NCI-H187 treated with DMSO at 0.1 percent for 48 hours (cell line): ENCODE measurements at places on chromosomes 4 and X.

DNA sequence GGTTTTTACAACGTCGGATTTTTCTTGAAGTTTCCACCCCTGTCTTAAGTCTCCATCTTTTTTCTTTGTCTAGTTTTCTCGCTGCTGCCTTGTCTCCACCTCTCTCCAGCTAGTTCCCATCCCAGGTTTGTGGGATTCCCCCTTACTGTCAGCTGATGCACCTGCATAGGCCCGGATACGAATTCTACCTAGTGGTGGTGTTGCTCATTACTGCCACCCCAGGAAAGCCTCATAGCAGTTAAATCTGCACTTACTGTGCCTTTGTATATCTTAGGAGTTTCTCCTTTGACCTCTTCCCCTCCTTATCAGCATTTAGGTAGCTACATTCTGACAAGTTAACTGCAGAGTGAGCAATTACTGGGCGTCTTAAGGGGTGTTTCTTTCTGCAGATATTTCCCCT, 1693.1 kb upstream of the TENM3 start:
- DNase-seq = no peak

DNA sequence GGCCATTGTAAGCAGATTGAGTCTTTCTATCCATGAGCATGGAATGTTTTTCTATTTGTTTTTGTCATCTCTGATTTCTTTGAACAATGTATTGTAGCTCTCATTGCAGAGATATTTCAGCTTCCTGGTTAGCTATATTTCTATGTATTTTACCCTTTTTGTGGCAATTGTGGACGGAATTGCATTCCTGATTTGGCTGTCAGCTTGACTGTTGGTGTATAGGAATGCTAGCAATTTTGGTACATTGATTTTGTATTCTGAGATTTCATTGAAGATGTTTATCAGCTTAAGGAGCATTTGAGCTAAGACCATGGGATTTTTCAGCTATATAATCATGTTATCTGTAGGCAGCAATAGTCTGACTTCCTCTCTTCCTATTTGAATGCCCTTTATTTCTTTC, 154.6 kb downstream of the GUCY2F start:
- no peak for DNase-seq

DNA sequence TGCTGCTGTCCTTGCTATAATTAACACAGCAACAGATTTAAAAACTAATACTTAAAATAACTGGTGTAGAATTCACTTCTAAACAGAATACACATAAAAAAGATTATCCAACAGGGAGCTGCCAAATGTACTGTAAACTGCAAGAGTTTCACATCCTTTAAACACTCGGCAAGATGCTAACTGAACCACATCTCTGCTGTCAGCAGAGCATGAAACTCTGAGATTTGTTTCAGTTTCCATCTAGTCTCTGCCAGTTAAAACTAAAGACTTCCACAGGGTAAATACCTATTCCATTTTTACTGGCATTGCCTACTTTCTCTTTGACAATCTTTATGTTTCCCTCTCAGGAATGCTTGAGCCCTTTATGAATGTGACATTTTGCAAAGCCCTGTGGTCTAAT, 127.7 kb downstream of the SLC7A11 start:
- no peak for DNase-seq

- DNase-seq = no peak
Measured at GRCh38 chr4:151169900-151170299, 70.5 kb downstream of the RPS3A start.

- DNase-seq = no peak
Measured at GRCh38 chr4:7428261-7429068, 6.3 kb downstream of the PSAPL1 start.

GRCh38 chr4:3867403-3868100, 101.4 kb downstream of the ADRA2C start:
- no peak for DNase-seq

DNA sequence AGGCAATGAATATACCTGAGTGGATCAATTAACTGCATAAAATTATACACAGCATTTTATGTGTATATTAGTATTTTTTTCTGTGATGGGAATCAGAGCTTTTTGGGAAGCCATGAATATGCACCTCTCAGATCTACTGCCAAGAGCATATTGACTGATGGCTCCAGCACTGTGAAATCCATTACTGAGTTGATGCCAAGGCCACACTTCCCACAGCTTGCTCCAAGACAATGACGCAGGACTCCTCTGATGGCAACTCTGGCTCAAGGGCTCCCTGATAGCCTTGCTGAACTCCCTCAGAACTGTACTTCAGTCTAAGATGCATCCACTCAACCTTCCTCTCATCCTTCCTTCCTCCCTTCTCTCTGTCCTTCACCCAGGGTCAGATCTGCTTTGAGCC, 82.7 kb downstream of the OTC start:
- DNase-seq = no peak

DNA sequence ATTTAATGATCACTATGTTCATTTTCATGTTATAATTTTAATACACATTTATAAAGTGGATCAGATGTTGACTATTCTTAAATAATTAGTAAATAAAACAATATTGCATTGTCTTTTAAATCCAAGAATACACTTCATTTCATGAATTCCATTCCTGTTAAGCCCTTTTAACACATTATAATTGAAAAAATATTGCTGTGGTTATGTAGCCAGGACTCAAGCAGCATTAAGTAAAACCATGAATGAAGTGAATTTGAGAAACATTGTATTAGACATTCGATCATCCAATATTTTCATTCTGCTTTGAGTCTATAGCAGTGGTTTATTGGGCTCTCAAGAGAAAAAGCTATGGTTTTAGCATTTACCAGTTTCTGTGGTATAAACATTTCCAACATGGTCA, 94.2 kb upstream of the RAPGEF2 start:
- DNase-seq = no peak

GRCh38 chrX:42751573-42751972, 26.4 kb downstream of the PPP1R2C start:
- no peak for DNase-seq

- no peak for DNase-seq
Measured at GRCh38 chr4:147780137-147780777, 48.4 kb downstream of the ARHGAP10 start.

DNA sequence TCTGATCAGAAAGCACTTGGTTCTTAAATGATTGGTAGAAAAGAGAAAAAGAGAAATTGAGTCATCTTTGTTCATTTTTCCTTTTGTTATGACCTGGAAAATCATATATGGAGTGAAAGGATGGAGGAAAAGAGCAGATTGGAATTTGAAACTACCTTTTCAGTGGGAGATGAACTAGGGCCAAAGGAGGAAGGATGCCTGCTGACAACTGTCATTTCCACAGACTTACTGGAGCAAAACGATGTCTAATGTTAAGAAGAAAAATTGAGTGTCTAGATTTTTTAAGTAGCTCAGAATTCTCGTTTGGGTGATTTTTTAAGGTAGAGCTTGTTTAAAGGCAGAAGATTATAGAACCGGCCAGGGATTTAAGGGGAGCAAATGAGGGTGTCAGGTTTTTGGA, 144.6 kb upstream of the KCNIP4 start:
- no peak for DNase-seq

GRCh38 chr4:91434631-91435030, 869.1 kb upstream of the GRID2 start:
- DNase-seq = no peak

- no peak for DNase-seq
Measured at GRCh38 chr4:154073107-154073822, 284.4 kb upstream of the SFRP2 start.

- DNase-seq = no peak
Measured at GRCh38 chr4:65437102-65437501, 233.2 kb downstream of the EPHA5 start.

GRCh38 chr4:143554728-143555597, 41.5 kb downstream of the SMARCA5 start:
- no peak for DNase-seq

DNA sequence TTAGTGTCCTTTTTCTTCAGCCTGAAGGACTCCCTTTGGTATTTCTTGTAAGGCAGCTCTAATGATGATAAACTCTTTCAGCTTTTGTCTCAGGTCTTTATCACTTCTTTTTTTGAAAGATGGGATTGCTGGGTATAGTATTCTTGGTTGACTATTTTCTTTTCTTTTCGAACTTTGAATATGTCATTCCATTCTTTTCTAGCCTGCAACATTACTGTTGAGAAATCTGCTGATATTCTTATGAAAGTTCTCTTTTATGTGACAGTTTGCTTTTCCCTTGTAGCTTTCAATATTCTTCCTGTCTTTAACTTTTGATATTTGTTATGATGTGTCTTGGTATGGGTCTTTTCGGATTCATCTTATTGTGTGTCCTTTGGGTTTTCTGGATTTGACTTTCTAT, 107.6 kb upstream of the SRD5A3 start:
- no peak for DNase-seq

DNA sequence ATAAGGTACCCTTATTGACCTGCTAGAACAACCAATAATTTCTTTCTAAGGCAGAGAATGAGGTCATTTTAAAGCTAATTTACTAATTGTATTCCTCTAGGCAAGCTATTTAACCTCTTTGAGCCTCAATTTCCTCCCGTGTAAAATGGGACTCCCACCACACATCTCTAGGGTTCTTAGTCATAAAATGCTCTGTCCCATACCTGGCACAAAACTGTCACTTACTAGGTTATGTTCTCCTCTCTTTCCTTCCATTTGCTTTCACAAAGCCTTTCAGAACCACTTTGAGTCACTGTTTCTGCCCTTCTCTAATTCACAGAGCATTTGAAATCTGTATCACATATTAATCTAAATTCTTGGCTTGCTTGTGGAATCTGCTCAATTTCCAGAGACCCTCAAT, 2.4 kb upstream of the GPR82 start:
- no peak for DNase-seq

- no peak for DNase-seq
Measured at GRCh38 chr4:105715692-105716278, 7.2 kb downstream of the GSTCD start.

DNA sequence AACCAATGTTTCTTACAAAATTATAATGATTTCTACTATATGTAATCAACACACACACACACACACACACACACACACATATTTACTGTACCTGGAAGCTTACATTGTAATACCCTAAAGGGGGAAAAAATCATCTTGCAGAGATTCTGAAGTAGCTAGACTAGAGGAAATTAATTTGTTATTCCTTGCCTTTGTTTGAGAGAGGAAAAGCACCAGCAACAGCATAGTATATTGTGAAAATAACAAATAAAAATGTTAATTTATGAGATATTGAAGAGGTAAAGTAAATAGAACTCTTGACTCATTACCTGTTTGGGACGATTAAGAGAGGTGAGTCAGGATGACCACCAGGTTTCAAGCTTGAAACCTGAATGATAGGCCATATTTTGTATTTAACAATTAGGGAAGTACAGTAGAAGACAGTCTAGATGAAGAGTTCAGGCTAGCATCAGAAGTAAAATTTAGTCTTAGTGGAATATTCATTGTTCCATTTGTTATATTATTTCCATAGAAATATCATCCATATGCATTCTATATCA, 873.4 kb upstream of the PCDH10 start:
- no peak for DNase-seq

DNA sequence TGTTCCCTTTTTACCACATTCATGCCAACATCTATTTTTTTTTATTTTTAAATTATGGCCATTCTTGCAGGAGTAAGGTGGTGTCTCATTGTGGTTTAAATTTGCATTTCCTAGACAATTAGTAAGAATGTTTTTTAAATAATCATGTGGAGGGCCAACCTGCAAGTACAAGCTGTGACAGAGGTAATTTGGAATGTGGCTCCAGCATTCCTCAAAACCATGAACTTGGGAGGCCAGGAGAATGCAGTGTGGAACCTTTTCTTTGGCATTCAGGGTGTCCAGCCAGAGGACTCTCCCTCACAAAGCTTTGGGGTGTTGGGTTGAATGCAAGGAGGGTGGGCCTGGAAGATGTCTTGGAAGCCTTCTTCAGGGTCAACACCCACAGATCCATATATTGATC, 7.3 kb upstream of the TMEM185A start:
- no peak for DNase-seq

- DNase-seq = no peak
Measured at GRCh38 chrX:120334603-120335002, 23.3 kb upstream of the TMEM255A start.

GRCh38 chr4:105994061-105994460, 98.8 kb downstream of the NPNT start:
- no peak for DNase-seq

GRCh38 chrX:150326541-150327247, 36.4 kb upstream of the MAMLD1 start:
- no peak for DNase-seq

DNA sequence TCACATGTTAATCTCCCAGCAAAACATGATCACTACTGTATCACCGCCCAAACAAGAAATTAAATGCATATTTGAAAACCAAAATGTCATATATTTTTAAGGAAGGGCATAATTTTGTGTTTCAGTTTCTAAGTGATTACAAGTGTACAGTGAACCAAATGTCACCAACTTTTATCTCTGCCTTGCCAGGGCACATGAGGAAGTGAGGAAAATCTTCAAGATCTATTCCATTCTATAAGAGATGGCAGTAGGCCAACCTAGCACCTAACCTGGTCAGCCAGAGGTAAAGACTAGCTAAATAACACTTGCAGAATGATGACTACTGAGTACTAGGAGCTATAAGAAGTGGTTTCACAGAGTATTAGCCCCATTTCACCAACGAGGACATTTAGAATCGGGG, 107.2 kb downstream of the ATP11C start:
- no peak for DNase-seq

GRCh38 chr4:91590260-91590659, 713.5 kb upstream of the GRID2 start:
- DNase-seq = no peak

- DNase-seq = no peak
Measured at GRCh38 chrX:86805241-86805640, 657.0 kb downstream of the DACH2 start.

GRCh38 chr4:184632842-184633241, 16.4 kb downstream of the CASP3 start:
- no peak for DNase-seq

GRCh38 chr4:172050911-172051310, 237.7 kb downstream of the GALNTL6 start:
- DNase-seq = no peak

- no peak for DNase-seq
Measured at GRCh38 chr4:106266201-106266600, 49.8 kb downstream of the TBCK start.

GRCh38 chrX:3351276-3351675, 4.8 kb upstream of the MXRA5 start:
- DNase-seq = no peak
